Endothelial cell of umbilical vein (primary cell): ENCODE measurements at places on chromosomes 12 and 14. TPM values are rescaled to one million over a fixed set of nuclear protein-coding genes. Genes with fewer than 3 reads are reported as not detected.

Gene ZC2HC1C
- 0.72 and 0.84 TPM in 2 replicates for polyA plus RNA-seq

Gene TMEM253
- polyA plus RNA-seq: 0.14 and 0.25 TPM in 2 replicates

Gene KRT78
- polyA plus RNA-seq: not detected in 2 replicates

Gene GYS2
- 0.03 and 0.04 TPM in 2 replicates for polyA plus RNA-seq

Gene NPFF
- polyA plus RNA-seq: 0.30 TPM in 1 of 2 replicates, not detected in the other

Gene OVCH1
- polyA plus RNA-seq: 0.01 and 0.02 TPM in 2 replicates

Gene KRT3
- not detected in 2 replicates for polyA plus RNA-seq

Gene ARHGAP9
- polyA plus RNA-seq: 0.25 and 0.35 TPM in 2 replicates

Gene SIX6
- not detected in 2 replicates for polyA plus RNA-seq

Gene VDR
- 0.81 and 0.91 TPM in 2 replicates for polyA plus RNA-seq

Gene KRT79
- polyA plus RNA-seq: not detected in 2 replicates

Gene AKAP6
- 0.03 and 0.06 TPM in 2 replicates for polyA plus RNA-seq

Gene RTL1
- not detected in 2 replicates for polyA plus RNA-seq

Gene FAM90A1
- 0.10 and 0.13 TPM in 2 replicates for polyA plus RNA-seq

Gene KRT81
- not detected in 2 replicates for polyA plus RNA-seq

Gene PLEKHD1
- 0.01 TPM in 1 of 2 replicates, not detected in the other for polyA plus RNA-seq

Gene DHH
- polyA plus RNA-seq: 2.9 and 4.2 TPM in 2 replicates

Gene KRT73
- not detected in 2 replicates for polyA plus RNA-seq
